Lung microvascular endothelial cell (primary cell): ENCODE measurements at places on chromosomes 7 and 10. TPM values are rescaled to one million over a fixed set of nuclear protein-coding genes. Genes with fewer than 3 reads are reported as not detected.

DNA sequence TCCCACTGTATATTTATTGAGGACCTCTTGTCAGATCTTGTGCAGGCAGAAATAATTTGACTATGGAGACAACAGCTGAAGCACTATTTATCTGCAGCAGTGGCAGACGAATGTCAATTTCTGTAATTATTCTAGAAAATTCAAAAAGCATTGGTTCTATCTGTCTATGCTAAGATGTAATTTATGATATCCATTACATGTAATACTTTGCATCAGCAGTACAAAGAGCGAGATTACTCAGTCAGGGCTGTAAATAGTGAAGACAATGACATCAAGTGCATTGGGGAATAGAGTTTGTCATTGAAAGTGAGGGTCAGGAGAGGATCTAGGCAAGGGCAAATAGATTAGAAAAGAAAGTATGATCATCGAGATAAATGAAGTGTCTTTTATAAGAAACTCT is 508.2 kb downstream of the ZWINT start:
- DNase-seq = no peak

DNA sequence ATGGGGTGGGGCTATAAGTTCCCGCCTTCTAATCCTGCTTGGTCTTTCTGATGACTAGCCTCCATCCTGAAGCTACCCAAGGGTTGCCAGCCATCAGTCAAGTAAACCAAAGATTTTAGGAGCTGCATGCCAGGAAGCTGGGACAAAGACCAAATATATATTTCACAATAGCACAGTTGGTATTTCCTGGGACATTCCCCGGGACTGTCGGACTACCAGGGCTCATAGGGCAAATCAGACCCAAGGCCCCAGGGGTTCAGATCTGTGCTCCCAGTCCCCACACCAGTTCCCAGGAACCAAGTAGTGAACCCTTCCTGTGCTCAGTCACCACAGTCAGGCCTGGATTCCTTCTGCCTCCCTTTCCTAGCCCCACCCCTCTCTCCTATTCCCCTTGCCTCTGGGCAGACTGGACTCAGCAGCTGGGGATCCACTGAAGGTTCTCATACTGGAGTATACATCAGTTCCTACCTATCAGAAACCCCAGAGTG is 5.7 kb upstream of the CXCL12 start:
- no peak for DNase-seq

DNA sequence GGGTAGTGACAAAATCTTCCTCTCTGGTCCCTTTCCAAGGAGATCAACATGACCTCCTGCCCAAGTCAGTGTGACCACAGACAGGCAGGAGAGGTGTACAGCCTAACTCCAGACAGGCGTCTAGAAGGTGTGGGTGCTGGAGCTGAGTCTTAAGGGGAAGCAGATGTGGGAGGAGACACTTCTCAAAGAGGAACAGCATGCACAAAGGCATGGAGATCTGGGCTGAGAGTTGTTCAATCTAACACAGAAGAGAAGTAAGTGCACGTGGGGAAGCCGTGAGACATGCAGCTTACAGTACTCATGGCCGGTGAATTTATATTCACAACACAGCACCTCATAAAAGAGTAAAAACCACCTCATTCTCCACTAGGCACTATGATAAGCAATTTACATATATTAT is 23.8 kb upstream of the GSDME start:
- no peak for DNase-seq

DNA sequence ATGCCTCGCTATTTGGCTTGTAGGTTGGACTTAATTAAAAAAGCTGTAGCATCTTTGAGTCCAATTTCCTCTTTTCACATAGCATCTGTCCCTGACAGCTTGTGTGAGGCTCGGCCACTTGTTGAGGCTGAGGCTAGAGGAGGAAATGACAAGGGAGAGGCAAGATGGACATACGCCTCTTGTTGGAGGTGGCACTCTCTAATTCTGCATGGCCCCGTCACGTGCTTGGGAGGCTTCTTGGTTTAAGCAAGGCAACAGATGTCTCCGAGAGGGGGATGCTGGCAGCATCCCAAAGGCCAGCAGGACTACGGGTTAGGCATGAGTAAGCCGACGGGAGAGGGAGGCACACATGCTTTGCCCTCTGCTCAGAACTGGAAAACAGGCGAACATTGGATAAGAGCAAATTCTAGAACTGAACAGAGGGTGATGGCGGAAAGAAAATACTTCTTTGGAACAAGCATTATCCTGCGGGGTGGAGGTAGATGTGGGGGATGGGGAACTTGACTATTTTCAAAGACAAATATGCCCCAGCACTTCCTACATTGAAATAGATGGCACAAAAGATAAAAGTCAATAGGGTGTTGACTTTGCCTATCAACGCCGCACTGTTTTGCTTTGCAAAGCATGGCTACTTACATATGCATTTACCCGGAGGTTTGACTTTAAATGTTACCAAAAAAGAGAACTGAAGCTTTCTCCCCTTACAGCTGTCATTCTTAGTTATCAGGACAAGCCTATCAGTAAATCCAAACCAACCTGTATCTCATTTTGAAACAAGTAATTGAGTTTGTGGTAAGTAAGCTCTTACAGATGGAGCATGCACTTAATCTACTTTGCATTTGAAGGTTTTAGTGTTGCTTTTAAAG is 94.8 kb downstream of the CHN2 start:
- DNase-seq = peak; percentile 54

GRCh38 chr10:14244801-14245211 is 85.9 kb downstream of the FRMD4A start:
- DNase-seq = peak; percentile 19

DNA sequence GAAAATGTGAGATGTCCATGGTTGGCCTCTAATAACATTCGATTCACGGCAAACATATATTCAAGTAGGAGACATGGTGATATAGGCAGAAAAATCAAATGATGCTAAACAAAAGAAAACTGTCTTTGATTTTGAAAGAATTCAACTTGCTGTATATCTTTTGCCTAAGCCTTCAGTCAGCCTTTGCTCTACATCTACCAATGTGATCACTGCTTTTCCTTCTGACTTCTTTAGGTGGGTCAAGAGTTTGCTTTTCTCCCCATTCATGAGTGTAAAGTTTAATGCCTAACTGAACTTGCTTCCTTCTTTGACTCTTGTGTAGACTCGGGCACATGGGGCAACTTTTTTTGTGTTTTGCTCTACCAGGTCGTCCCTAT is 417 bp upstream of the HIF1AN start:
- DNase-seq = no peak

GRCh38 chr10:105973360-105973759 is 1191.1 kb downstream of the SORCS1 start:
- no peak for DNase-seq

Gene CEP55
- 6.2 and 18.7 TPM in 2 replicates for total RNA-seq
